Activated B cell treated with CpG ODN at 0.5 μM for 24 hours (primary cell): ENCODE measurements at places on chromosomes 6 and 20.
A peak's percentile ranks its signal among the peaks of the same experiment; 100 is the strongest.

- no peak for DNase-seq
- no peak overlapping the region for H3K4me3 ChIP-seq
- H3K27ac ChIP-seq = no peak overlapping the region
Observed at GRCh38 chr6:164346631-164347030, 932.1 kb downstream of the QKI start.

GRCh38 chr6:32839356-32839755 lies 817 bp upstream of the TAP2 start:
- peaks cover 84% of the 10 kb centered on the region for H3K4me1 ChIP-seq
- peak overlapping the region; percentile 100 for H3K27ac ChIP-seq
- no peaks in the 10 kb centered on the region for H3K27me3 ChIP-seq
- DNase-seq = no peak
- peak overlapping the region; percentile 15 for H3K4me3 ChIP-seq

DNA sequence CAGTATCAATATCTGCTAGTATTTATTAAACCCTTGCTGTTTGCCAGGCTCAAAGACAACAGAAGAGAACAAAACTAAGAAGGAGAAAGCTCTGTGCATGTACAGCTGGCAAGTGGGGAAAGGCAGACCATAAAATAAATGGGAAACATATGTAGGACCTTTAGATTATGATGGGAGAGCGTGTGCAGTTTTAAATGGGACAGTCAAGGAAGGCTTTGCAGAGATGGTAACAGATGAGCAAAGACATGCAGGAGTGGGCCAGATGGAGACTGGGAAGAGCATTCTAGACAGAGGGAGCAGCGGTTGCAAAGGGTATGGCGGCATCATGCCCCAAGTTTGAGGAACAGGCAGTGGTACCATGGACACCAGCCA lies 260.0 kb downstream of the NRN1 start:
- no peak overlapping the region for H3K4me3 ChIP-seq
- H3K27ac ChIP-seq = no peak overlapping the region
- DNase-seq = no peak

- H3K4me3 ChIP-seq = peak overlapping the region; percentile 80
- H3K27me3 ChIP-seq = peaks cover 16% of the 10 kb centered on the region
- peaks cover 14% of the 10 kb centered on the region for H3K4me1 ChIP-seq
- no peak for DNase-seq
- H3K36me3 ChIP-seq = no peaks in the 10 kb centered on the region
- H3K27ac ChIP-seq = peak overlapping the region; percentile 46
Observed at GRCh38 chr20:58634059-58634458, 17.0 kb upstream of the STX16 start.

DNA sequence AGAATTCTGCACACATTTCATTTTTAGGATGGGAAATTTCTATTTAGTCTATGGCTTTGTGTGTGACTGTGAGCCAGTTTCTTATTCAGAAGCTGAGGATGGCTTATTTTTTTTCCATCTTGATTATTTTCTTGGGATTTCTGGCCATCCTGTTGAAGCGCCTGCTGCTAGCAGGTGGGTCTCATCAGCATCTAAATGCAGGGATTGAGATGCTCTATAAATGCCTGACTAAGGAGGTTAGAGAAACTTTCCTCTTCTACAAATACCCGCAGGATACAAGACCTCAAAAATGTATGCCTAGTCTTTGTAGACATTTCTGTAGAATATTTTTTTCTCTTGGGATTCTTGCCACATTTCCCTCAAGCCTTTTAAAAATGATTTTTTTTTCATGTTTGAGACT lies 138.0 kb upstream of the CCN2 start:
- no peak overlapping the region for H3K4me3 ChIP-seq
- no peak for DNase-seq
- H3K36me3 ChIP-seq = no peaks in the 10 kb centered on the region
- H3K4me1 ChIP-seq = peaks cover 13% of the 10 kb centered on the region
- H3K27ac ChIP-seq = no peak overlapping the region

- H3K27me3 ChIP-seq = no peaks in the 10 kb centered on the region
- peaks cover 26% of the 10 kb centered on the region for H3K4me1 ChIP-seq
- H3K27ac ChIP-seq = no peak overlapping the region
- no peak overlapping the region for H3K4me3 ChIP-seq
- H3K36me3 ChIP-seq = peaks cover 5% of the 10 kb centered on the region
Observed at GRCh38 chr6:83073615-83074014, 6.1 kb downstream of the DOP1A start.

DNA sequence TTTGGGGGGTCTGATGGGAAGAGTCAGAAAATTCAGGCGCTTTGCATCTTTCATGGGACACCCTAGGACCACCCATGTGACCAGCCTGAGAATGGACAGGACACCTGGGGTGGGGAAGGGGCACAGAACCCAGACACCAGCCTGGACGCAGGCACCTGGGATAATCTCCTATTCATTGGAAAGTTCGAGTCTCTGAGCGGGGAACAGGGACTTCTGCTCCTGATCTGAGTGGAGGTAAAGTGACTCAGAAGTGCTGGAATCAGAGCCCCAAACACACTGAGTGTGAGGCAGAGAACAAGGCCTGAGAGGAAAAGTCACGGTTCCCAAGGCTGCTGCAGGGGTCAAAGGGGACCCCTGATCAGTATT lies 1.4 kb downstream of the HLA-B start:
- peak overlapping the region; percentile 100 for H3K27ac ChIP-seq
- H3K4me1 ChIP-seq = peaks cover 68% of the 10 kb centered on the region
- no peak for DNase-seq
- H3K36me3 ChIP-seq = peaks cover 52% of the 10 kb centered on the region

- peak overlapping the region; percentile 94 for H3K4me3 ChIP-seq
- no peaks in the 10 kb centered on the region for H3K27me3 ChIP-seq
- peaks cover 28% of the 10 kb centered on the region for H3K4me1 ChIP-seq
- DNase-seq = no peak
Observed at GRCh38 chr6:158999154-158999665, 792 bp downstream of the RSPH3 start.
